Umbilical cord (tissue), 2 donors: ENCODE measurements at places on chromosomes 11 and 22.

GRCh38 chr11:1508491-1508891 lies 21.9 kb upstream of the MOB2 start:
- DNase-seq = no peak

DNA sequence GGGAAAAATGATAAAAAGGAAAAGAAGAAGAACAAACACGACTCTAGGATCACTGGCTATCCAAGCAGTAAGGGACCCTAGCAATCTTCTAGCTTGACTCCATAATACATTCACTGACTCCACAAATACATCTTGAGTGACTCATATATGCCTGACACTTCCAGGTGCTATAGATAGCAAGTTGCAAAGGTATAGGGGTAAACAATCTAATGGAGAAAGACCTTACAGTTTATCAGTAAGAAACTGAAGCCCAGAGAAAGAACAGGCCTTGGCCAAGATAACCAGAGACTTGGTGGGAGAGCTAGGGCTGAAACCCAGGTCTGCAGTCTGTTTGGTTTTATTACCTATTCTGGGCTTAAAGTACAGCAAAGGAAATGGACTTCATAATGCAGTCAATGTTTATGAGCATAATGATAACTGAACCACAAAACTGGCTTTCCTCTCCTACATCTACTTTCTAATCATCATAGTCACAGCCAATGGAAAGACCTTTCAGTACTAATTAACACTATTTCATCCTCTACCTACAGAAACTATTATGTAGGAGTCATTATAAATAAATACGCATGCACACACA lies 19.7 kb upstream of the SLC5A1 start:
- DNase-seq = no peak

- DNase-seq = no peak
Measured at GRCh38 chr22:43990044-43990443, 34.1 kb upstream of the PARVB start.

- peak; percentile 47 for DNase-seq
Measured at GRCh38 chr11:129458278-129458677, 82.6 kb downstream of the BARX2 start.

- peak; percentile 94 for DNase-seq
Measured at GRCh38 chr22:36409911-36410756, 22.4 kb upstream of the MYH9 start.

DNA sequence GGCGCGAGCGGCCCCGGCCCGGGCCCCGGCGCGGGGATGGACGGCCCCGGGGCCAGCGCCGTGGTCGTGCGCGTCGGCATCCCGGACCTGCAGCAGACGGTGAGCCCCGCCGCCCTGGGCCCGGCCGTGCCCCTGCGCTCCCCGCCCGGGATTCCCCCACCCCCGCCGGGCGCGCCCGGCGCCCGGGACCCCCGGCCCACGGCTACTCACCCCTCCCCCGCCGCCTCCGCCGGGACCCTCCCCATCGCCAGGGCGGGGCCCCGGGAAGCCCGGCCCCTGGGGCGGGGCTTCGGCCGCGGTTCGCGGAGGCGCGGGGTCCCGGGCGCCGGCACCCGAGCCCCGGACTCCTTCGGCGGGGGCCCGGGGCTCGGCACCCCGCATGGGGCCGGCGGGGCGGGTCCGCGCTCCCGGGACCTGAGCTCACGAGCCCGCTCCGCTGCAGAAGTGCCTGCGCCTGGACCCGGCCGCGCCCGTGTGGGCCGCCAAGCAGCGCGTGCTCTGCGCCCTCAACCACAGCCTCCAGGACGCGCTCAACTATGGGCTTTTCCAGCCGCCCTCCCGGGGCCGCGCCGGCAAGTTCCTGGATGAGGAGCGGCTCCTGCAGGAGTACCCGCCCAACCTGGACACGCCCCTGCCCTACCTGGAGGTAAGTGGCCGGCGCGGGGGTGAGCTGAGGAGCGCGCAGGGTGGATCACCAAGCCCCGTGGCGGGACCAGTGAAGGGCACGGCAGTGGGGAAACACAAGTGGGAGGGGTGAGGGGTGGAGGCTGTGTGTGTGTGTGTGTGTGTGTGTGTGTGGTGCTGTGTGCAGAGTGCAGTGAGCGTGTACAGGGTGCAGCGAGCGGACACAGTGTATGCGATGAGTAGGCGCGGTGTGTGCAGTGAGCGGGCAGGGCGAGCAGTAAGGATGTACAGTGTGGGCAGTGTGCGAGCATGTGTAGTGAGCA lies 2.3 kb downstream of the SHANK3 start:
- peak; percentile 49 for DNase-seq

GRCh38 chr22:19875531-19876313 lies 21.0 kb upstream of the GNB1L start:
- DNase-seq = no peak

DNA sequence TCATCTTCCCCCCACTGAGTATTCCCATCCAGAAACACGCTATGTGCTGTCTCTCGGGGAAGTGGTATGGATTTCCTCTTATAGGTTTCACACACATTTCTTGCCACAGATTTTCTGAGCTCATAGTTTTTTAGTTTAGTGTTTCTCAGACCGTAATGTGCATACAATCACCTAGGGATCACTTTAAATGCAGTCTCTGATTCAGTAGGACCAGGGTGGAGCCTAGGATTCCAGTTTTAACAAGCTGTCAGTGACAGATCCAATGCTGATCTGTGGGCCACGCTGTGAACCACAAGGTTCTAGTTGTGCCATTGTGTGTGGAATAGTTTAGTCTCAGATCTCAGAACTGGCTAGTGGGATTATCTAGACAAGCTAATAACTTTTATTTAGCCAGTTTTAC lies 23.7 kb upstream of the CXCR5 start:
- peak; percentile 13 for DNase-seq

- no peak for DNase-seq
Measured at GRCh38 chr11:30938810-30939209, 352.7 kb upstream of the MPPED2 start.

DNA sequence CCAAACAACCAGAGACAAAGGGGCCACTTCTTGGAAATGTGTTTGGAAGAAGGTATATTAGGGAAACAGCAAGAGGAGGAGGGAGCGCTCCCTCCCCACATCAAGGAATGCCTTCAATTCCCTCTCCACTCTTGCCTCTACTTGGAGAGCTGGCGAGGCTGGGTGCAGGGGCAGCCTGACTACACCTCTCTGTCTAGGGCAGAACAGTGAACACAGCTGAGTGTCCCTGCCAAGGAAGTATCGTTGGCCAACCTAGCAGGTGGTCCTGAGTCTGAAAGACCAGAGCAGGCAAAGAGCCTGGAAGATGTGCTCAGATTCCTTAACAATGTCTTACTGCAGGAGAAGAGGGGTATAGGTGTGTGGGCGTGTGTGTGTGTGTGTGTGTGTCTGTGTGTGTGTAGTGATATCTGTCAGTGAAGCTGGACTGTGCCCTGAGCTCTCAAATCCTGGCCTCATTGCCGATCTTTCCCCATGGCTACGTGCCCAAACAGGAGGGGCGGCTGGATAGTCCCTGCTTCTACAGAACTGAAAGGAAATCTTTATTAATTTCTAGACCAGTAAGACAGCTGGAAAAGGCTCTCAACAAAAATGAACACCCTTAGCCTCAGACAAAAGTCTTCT lies 46.8 kb downstream of the PAMR1 start:
- no peak for DNase-seq

- DNase-seq = no peak
Measured at GRCh38 chr11:115950660-115951059, 446.4 kb upstream of the CADM1 start.

- DNase-seq = peak; percentile 93
Measured at GRCh38 chr11:65290448-65291165, 24.1 kb upstream of the CDC42EP2 start.

DNA sequence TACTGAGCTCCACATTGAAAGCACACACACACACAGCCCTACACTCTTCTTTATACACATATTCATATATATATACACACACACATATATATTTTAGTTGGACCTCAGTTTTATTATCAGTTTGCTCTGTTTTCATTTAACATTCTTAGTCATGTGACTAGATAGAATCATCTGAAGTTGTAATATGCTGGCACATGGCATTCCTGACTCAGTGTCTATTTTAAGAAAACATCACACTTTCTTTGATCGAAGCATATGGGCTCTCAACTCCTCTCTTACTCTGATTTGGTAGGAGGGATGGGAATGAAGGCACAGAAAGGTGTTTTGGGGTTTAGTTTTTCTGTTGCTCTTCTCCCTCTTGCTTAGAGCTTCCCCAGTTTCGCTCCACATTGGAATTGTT lies 24.8 kb downstream of the AMOTL1 start:
- no peak for DNase-seq

DNA sequence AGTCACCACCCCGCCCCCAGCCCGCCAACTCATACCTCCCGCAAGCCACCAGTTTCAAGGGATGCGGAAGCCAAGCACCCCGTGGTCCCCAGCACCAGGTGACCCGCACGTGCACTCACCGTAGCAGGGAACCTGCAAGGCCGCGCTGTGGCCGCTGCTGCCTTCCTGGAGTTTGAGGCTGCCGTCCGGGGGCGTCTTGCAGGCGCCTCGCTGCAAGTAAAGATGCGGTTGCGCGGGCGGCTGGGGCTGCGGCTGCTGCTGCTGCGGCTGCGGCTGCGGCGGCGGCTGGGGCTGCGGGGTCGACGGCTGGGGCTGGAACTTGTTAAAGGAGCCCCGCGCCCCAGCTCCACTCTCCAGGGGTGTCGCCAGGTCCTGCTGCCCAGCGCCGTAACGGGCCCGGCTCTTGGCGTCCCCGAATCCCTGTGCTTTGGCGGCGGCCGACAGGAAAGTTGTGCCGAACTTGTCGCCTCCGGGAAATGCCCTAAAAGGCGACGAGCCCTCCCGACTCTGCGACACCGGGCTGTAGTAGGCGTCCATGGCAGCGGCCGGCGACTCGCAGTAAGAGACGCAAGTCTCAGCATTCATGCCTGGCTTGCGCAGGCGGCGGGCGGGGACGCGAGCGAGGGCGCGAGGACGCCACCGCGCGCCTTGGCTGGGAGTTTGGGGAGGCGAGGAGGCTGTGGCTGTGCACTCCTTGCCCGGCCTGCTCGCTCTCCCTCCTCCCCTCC lies at the start of gene ALX4:
ALX4 (minus strand) TSS at position 662 of the 728 bp plus-strand sequence; CDS start at position 585, 77 bp downstream.
- peak; percentile 76 for DNase-seq

- DNase-seq = no peak
Measured at GRCh38 chr22:49929211-49929979, 11.0 kb downstream of the CRELD2 start.

- DNase-seq = no peak
Measured at GRCh38 chr22:19218541-19219233, 40.2 kb upstream of the SLC25A1 start.

DNA sequence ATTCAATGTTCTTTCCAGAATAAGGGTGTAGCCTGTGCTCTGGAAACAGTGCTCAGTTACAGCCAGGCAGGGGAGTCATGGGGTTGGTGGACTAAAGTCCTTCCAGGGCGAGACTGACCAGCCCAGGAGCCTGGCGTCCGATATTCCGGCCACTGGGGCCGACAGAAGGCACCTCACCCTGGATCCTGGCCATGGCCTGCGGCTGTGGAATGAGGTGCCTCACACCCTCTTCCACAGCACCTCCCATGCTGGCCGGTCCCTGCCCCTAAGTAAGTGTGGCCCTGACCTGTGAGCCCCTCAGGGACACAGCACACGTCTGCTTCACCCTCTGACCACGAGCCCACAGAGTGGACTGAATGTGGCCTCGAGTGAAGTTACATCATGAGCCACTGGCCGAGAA lies 50.5 kb downstream of the WNT7B start:
- DNase-seq = no peak

DNA sequence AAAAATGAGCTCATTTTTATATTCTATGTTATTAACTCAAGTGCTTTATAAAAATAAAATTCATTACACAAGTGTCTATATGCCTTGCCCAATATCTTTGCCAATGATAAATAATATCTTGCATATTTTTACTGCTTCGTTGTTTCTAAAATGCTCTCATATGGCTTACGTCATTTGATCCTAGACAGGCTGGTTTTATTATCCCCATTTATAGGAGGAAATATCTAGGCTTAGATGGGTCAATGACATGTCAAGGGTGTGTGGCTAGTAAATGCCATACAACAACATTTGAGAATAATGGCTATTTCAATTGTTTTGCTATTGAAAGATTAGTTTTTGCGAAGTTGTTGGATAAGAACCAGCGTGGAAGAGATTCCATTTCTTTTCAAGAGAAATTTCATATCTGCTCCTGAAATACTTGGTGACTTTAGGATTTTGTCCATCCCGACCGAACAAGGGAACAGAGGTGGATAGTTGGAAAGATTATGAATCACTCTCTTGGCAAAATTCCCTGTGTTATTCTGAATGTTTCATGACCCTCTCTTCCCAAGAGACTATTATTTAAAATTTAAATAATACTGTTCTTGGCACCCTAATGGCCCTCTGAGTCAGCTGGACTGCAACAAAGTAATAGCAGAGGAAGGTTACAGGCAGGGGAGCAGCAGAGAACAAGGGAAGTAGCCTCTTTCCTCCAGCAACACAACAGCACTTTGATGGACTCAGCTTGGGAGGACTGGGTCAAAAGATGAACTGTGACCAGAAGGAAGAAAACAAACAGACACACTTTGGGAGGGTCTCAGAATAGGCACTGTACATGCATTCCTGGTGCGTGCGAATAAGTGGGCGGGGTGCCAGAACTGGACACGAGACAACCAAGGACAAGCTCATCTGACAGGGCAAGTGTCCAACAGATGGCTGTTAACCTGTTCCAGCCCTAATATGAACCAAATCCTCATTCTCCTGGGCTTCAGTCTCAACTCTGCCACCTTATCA lies 94.5 kb downstream of the ME3 start:
- DNase-seq = peak; percentile 69

- DNase-seq = no peak
Measured at GRCh38 chr22:40511604-40512003, 124.9 kb downstream of the MRTFA start.

- no peak for DNase-seq
Measured at GRCh38 chr22:49137206-49137840, 690.4 kb downstream of the BRD1 start.

- no peak for DNase-seq
Measured at GRCh38 chr22:36617694-36618522, 85.6 kb downstream of the CACNG2 start.

GRCh38 chr11:69442807-69443137 lies 38.7 kb upstream of the LINC01488 start:
- DNase-seq = no peak

GRCh38 chr11:44167046-44167445 lies 71.6 kb downstream of the EXT2 start:
- DNase-seq = peak; percentile 78

DNA sequence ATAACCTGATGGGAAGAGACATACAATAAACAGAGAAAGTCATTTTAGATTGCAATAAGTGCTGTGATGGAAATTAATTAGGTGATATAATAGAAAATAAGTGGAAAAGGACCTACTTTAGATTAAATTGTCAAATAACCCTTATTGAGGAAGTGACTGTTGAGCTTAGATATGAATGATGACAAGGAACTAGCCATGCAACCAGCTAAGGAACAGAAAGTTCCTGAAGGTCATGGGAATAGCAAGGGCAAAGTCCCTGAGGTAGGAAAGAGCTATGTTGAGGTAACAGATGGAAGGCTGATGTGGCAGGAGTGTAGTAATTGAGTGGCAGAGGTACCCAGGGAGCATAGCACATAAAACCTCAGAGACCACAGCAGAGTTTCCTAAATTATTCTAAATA lies 135.2 kb downstream of the WNT11 start:
- no peak for DNase-seq

- DNase-seq = peak; percentile 46
Measured at GRCh38 chr11:33207408-33207985, 46.2 kb upstream of the CSTF3 start.
